ENCODE measurements at places on chromosomes 7 and 10. TPM values are rescaled to one million over a fixed set of nuclear protein-coding genes. Genes with fewer than 3 reads are reported as not detected.
A peak's percentile ranks its signal among the peaks of the same experiment; 100 is the strongest.

Gene KCNH2
- total RNA-seq: 0.32 TPM

DNA sequence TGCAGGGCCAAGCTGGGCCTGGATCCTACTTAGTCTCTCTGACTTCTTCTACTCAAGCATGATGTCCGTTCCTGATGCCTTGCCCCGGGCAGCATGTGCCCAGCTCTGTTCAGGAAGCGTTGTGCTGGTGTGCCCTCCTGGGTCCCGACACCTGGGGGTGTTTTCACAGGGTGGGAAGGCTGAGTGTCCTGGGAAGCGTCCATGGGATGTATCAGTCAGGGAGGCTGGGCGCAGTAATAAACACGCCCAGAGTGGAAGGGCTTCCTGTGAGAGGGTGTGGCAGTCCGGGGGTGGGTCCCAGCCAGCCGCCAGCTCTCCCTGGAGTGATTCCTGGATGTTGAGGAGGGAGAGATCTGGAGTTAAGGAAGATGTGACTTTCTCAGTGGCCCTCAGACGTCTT, 29.0 kb downstream of the FOXK1 start:
- ATAC-seq: no peak

Gene IFIT1B
- total RNA-seq: not detected

Gene SPDYE5
- not detected for total RNA-seq

Gene OPN4
- total RNA-seq: not detected

DNA sequence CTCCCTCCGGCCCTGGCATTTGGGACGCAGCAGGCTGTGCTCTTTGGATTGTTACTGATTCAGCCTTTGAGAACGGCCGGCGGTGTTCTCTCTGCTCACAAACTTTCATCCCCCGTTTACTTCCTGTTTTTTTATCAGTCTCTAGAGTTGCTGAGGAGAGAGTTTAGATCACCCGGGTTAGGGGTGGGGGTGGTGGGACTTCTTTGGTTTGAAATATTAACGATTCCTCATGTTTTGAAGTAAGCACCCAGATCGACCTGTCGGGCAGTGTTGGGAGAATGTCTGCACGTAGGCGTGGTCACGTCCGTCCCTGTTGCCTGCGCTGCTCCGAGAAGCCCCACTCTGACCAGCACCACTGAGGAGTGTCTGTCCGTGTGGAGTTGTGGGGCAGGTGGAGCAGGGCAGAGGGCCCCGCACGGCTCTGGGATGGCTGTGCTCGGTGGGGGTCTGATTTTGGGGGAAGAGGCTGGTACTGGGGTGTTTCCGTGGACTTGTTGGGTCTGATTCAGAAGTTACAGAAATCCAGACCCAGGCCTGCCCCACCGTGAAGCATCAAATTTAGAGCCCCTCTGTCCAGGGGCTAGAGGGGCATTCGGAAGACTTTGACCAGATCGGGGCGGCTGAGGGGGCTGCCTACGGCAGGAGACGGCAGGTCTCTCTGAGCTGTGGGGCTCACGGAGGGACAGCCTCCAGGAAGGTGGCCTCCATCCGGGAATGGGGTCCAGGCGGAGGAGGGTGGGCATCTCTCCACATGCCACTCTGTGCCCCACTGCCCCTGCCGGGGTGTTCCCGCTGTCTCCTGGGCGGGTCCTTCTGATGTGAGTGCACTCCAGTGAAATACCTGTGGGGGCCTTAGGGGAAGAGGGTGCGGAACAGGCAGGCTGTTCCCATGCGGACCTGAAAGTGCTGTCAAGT, 7.4 kb downstream of the INPP5A start:
- peak; percentile 34 for ATAC-seq

GRCh38 chr10:44300666-44301649, 83.9 kb downstream of the CXCL12 start:
- ATAC-seq: peak; percentile 92

All from activated T-helper 17 cell treated with anti-CD3 and anti-CD28 coated beads, Interleukin-2, amount 50 U/mL, for 72 hours (primary cell).